ENCODE measurements at places on chromosomes 7 and 10.
A peak's percentile ranks its signal among the peaks of the same experiment; 100 is the strongest.

DNA sequence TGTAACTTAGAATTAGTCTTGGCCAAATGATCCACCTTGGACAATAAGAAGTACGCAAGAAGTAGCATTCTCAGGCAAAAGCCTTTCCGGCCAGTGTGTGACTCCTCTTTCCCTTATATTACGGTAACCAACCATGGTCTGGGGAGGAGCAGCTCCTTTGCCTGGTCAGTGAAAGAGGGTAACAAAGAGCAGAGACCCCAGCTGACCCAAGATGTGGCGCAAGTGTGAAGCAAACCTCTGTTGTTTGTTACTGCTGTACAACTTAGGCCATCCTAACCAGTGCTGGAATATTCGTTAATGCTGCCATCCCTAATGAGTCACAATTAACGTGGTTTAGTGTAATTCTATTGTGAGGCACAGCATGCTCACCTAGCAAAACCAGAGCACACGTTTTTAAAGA lies 44.0 kb downstream of the HIPK2 start:
- no peak for DNase-seq

DNA sequence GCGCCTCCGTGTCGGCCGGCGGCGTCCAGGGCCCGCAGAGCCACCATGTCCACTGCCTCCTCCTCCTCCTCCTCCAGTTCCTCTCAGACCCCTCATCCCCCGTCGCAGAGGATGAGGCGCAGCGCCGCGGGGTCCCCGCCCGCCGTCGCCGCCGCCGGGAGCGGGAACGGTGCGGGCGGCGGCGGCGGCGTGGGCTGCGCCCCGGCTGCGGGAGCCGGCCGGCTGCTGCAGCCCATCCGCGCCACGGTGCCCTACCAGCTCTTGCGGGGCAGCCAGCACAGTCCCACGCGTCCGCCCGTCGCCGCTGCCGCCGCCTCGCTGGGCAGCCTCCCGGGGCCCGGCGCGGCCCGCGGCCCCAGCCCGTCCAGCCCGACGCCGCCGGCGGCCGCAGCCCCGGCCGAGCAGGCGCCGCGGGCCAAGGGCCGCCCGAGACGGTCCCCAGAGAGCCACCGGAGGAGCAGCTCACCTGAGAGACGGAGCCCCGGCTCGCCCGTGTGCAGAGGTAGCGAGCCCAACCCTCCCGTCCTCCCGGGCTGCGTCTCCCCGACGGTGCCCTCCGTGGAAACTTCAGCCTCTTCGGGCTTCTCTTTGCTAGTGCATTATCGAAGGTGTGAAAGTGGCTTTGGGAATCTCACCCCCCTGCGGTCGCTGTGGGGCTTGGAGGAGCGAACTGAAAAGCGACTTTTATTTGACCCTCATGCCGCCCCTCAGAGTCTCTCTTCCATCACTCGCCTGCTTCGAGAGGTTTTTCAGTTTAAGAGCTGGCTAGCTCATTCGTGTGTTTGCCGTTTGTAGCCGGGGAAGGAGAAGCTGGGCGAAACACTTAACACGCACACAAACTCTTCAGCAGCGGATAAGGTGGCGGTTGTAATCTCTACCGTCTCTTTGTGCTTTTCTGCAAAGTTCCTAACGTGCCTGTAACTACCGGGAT lies 975 bp downstream of the GLCCI1 start:
- DNase-seq, result no peak

GRCh38 chr10:19412531-19412930 lies 363.9 kb downstream of the MALRD1 start:
- DNase-seq, result no peak

DNA sequence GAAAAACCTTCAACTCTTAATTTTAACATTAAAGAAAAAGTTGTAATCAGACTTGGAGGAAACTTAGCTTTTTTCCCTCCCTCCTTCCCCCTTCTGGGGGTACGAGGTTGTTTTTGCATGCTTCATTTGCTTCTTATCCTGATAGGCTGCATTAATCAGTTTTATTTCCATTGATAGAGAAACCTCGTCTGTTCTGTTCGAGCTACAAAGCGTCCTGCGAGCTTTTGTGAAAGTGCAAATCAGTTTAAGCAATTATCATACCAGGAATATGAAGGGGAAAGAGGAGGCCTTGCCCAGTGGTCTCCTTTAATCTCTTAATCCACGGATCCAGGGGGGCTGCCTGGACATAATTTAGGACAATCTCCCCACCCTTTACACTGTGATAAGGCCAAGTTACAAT lies 7.5 kb downstream of the EMX2 start:
- no peak for DNase-seq

DNA sequence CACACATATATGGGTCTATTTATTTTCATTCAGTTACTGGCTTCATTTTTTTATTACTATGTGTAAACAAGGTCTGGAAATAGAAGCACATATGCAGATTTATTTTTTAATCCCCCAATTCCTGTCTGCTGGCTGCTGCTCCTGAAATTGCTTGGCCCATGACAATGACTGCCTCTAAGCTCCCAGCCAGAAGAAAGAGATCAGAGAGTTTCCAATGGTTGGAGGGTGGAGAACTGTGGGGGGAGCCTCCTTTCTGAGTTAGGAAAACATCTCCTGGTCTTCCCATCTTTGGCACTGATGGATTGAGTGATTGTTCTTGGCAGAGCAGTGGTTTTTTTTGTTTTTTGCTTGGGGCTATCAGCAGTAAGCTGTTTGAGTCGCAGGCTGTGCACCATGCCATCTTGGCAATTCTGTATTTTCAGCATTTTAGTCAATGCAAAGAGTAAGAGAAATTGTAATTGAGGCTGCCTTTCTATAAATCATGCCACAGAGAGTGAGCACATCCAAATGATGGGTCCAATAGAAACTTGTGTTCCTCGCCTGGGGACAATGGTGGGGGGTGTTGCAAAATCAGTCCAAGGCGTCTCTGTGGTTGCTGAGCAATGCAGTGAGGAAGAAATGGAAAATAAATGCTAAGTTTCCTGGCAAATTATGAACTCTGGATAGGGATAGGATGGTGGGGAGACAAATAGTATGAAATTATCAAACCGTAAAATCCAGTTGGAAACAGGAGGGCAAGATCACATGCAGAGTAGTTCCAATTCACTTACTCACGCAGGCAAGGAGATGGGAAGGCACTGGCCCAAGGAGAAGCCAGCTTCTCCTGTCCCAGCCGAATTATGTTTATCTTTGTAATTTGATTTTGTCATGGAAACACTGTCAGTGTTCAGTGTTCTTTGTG lies 382.4 kb downstream of the SORCS3 start:
- peak; percentile 11 for DNase-seq

DNA sequence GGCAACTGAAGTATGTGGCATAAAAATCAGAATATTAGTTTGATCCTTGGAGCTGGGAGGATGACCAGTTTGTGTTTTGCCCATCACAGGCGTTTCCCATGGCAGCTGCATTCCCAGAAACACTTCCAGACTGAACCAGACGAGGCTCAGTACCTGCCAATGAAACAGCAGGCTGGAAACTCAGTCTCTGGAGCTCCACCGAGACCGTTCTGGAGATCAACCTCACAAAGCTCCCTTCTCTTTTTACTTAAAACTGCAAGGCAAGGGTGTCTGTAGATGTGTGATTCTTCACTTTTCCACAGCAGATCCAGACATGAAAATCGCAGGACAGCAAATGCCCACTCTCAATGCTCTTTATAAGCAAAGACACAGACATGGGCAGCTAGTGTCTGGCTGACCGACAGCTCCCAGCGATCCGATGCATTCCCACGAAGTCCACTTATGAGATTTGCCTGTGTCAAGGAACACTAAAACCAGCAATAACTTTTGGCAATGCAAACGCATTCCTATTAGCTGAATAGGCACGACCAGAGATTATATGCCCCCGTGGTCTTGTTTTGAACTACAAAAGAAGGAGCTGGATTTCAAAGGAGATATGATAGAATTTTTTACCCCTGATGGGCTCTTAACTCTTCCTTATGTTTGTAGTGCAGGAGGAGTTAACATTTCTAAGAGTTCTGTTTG lies 72.6 kb downstream of the ADAM12 start:
- DNase-seq, result peak; percentile 48

DNA sequence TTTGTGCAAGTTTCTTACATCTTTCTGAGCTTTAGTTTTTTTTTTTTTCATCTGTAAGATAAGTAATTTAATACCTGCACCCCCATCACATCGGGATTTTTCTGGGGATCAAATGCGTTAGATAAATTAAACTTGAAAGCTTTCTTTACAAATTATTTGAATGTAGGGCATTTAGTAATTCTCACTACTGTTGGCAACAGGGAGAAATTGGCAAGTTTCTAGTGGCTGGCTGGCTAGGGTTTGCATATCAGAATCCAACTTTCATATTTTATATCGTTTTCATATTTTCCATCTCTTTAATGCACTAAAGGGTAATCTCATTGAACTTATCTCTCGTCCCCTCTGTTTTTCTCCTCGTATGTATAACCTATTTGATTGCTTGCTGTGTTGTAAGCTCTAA lies 412.9 kb downstream of the GALNT17 start:
- DNase-seq, result no peak

- DNase-seq, result no peak
Observed at GRCh38 chr7:27162561-27163287, 2.6 kb downstream of the HOXA9 start.

DNA sequence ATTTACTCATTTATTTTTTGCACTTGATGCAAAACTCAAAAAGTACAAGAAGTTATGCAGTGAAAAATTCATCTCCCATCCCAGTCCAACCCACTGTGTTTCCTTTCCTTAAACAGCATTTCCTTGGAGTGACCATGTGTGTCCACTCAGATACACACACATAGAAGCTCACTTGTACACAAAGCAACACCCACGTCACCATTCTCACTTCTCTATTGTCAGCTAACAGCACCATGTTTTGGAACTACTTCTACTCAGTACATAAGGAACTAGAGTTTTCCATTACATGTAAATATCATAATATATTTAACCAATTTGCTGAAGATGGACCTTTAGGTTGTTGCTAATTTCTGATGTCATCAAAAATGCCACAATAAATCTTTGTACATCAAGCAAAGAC lies 167.6 kb downstream of the GRID1 start:
- no peak for DNase-seq

- no peak for DNase-seq
Observed at GRCh38 chr10:13908475-13908874, 321.7 kb downstream of the PRPF18 start.

GRCh38 chr10:91679296-91679695 lies 46.4 kb upstream of the PPP1R3C start:
- DNase-seq, result no peak

DNA sequence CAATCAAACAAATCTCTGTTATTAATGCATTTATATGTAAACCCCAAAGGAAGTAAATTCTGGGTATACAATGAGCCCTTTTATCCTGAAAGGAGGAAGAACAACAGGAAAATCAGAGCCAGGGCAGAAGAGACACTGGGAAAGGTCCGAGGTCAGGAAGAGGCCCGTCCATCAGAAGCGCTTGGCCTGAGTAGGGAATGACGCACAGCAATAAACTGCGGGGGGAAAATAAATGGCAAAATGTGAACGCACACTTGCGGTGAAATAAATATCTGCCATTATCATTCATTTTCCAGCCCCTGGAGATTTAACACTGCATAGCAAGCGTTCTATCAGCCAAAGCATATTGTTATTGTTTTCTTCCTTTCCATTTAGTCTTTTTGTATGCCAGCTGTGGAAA lies 243.4 kb downstream of the COBL start:
- DNase-seq, result no peak

GRCh38 chr7:106589198-106589879 lies 71.6 kb downstream of the CCDC71L start:
- no peak for DNase-seq

DNA sequence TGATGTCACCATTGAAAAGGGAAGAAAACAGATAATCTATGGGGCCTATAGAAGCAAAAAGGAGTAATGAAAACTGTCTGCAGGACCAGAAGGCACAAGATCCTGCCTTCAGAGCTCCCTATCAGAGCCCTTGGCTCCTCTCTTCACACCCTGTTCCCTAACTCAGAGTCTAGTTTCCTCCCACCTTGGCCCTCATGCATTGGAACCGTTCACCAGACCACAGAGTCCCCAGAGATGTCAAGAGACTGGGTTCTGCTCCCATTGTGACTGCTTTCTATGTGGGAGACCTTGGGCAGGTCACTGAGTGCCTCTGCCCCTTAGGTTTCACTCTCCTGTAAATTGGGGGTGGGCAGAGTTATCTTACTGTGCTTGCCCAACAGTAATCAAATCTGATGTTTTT lies 80.1 kb upstream of the RPA3 start:
- DNase-seq, result no peak

DNA sequence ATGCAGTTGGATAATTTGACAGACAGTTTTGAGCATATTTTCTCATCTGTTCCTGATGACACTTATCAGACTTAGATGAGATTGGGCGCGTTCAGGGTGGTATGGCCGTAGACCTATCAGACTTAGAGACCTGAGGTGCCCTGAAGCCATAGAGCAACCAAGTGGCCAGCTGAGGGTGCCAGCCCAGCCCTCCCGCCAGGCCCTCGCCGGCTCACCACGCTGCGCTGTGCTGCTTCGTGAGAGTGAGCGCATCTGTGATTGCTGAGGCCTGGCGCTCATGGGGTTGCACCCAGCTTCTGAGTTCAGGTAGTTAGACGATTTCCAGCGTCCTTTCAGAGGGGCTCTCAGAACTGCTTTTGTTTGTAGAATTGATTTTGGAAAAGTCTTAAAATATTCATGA lies 10.2 kb downstream of the FBH1 start:
- no peak for DNase-seq

- no peak for DNase-seq
Observed at GRCh38 chr10:48404646-48405045, 98.2 kb downstream of the MAPK8 start.

GRCh38 chr7:47843291-47843690 lies 105.0 kb downstream of the PKD1L1 start:
- no peak for DNase-seq

GRCh38 chr10:18429335-18429734 lies 222.1 kb downstream of the NSUN6 start:
- no peak for DNase-seq

- DNase-seq, result no peak
Observed at GRCh38 chr7:20191391-20191869, 25.8 kb downstream of the MACC1 start.

GRCh38 chr10:33122014-33122809 lies 164.2 kb upstream of the ITGB1 start:
- DNase-seq, result peak; percentile 95

GRCh38 chr7:42097752-42098151 lies 139.3 kb downstream of the GLI3 start:
- peak; percentile 82 for DNase-seq

DNA sequence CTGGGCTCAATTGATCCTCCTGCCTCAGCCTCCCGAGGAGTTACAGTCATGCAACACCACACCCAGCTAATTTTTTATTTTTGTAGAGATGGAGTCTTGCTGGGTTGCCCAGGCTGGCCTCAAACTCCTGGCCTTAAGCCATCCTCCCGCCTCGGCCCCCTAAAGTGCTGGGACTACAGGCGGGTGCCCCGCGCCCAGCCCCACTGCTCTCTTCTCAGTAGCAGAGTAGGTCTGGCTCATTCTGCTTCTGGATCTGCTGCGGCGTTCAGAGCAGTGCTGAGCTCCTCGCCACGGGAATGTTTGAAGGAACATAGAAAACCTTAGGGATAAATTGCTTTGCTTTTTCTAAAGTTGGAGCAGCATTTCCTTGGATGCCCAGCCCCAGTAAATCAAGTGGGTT lies 27.4 kb downstream of the WIPI2 start:
- DNase-seq, result no peak

DNA sequence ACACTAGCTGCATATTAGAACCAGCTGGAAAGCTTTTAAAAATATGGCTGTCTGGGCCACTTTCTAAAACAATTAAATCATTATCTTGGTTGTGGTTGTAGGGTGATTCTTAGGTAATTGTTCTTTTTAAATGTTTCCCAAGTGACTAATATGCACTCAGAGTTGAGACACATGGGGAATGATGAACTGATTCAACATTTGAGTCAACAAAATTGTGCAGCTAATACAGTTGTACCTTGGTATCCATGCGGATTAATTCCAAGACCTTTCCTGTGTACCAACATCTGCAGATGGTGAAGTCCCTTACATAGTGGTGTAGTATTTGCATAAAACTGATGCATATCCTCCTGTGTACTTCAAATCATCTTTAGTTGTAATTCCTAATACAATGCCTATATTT lies 242.2 kb downstream of the ATRNL1 start:
- peak; percentile 41 for DNase-seq

Data from foreskin fibroblast (primary cell).